ENCODE measurements at places on chromosomes 6 and 20.

- DNase-seq, result no peak
Measured at GRCh38 chr6:4069199-4069598, 9.7 kb downstream of the FAM217A start.

GRCh38 chr6:73121421-73121993 is 103.8 kb downstream of the KHDC1L start:
- DNase-seq, result no peak

- no peak for DNase-seq
Measured at GRCh38 chr20:43404878-43405277, 52.8 kb upstream of the SRSF6 start.

GRCh38 chr6:108105571-108105970 is 31.0 kb upstream of the OSTM1 start:
- DNase-seq, result no peak

DNA sequence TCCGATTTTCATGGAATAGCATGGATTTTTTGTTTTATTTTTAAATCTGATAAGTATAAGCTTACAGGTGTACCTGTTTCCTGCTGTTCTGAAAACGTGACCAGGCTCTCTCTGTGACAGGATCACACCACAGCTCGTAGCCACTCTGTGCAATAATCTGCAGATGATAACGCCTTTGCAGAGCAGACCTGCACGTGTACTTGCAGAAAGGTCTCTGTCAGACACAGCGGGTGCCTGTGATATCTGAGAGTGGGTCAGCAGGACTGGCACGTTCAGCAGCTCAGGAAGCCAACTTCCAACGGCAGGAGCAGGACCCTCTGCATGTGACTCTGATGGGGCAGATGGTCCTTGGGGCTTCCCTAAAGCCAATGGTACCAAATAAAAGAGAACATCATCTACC is 68.6 kb upstream of the HDDC2 start:
- no peak for DNase-seq

GRCh38 chr6:39935241-39935640 is 979 bp upstream of the MOCS1 start:
- no peak for DNase-seq
